ENCODE measurements at places on chromosomes 13 and 19.

GRCh38 chr13:82817133-82817532 is 1065.1 kb downstream of the SLITRK1 start:
- DNase-seq, result no peak

DNA sequence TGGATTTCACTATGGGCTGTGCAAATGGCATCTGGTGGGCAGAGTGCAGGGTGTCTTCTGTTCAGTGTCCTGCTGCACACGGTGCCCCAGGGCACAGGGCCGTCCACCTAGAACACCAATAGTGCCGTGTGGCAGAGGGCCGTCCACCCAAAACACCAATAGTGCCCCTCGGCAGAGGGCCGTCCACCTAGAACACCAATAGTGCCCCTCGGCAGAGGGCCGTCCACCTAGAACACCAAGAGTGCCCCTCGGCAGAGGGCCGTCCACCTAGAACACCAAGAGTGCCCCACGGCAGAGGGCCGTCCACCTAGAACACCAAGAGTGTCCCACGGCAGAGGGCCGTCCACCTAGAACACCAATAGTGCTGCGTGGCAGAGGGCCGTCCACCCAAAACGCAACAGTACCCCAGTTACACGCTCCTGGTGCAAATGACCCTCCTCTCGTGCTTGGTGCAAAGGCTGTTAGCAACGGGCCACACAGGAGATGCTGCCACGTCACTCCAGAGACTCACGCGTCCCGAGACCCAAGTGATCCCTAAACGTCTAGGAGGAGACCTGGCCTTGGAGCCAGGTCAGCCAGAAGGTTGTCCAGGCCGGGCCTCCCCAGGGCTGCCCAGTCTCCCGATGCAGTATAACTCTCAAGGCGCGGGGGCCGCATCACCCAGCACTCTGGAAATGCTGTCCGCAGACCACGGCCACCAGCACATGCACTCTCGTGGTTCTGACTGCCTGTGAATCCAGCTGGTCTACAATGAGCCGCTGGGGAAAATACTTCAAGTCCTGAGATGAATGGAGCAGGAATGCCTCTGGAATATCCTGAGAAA is 51.5 kb downstream of the RASA3 start:
- no peak for DNase-seq

- DNase-seq, result no peak
Measured at GRCh38 chr19:50795664-50796073, 5.5 kb downstream of the ACP4 start.

GRCh38 chr13:109389892-109390345 is 396.5 kb downstream of the IRS2 start:
- DNase-seq, result no peak

GRCh38 chr13:29679396-29680053 is 84.0 kb upstream of the SLC7A1 start:
- no peak for DNase-seq

DNA sequence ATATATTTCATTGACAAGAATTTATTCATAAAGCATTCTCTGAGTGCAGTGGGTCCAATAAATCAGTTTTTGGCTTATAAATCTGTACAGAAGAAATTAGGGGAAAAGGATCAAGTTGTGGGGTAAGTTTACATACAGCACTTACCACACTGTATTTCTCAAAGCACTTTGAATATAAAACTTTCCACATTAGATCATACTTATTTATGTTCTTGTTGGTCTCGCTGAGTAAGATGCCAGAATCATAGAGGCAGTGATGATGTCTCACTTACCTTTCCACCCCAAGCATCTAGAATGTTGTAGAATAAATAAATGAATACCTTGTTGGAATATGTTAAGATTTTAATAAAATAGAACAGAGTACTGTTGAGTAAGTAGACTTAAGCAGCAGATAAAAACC is 279.1 kb downstream of the PCDH20 start:
- DNase-seq, result no peak

GRCh38 chr19:281156-281853 is 9.9 kb downstream of the PLPP2 start:
- no peak for DNase-seq

- DNase-seq, result peak; percentile 83
Measured at GRCh38 chr19:8592231-8593009, 15.2 kb upstream of the MYO1F start.

DNA sequence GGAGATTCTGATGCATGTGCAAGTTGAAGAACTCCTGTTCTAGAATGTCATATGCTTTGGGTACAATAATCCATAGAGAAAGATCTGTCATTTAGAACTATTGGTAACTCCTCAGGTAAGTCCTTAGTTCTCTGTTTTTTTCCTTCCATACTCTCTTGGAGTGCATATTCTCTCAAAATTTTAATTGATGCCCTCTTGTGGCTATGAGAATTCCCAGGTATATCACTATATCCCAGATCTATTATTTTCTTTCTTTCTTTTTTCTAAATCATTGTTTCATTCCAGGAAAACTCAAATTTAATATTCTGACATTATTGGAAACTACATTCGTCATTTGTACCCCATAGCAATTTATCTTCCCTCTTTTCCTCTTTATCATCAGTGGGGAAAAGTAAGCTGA is 485.4 kb downstream of the KLF5 start:
- no peak for DNase-seq

DNA sequence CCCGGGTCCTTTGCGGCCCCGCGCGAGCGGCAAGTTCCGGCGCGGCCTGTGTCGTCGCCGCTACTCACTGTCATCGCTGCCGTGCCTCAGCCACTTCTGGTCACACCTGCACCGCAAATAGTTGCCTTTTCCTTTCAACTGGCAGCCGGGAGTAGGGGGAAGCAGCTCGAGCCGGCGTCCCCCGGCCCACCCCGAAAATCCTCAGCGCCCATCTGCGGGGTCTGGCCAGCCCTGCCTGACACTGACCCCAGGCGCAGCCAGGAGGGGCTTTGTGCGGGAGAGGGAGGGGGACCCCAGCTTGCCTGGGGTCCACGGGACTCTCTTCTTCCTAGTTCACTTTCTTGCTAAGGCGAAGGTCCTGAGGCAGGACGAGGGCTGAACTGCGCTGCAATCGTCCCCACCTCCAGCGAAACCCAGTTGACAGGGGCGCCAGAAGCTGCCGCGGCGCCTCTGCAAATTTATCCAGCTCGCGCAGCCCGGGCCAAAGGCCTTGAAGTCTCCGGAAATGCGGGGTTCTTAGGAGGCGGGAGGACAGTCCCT is 1.7 kb downstream of the PDX1 start:
- no peak for DNase-seq

DNA sequence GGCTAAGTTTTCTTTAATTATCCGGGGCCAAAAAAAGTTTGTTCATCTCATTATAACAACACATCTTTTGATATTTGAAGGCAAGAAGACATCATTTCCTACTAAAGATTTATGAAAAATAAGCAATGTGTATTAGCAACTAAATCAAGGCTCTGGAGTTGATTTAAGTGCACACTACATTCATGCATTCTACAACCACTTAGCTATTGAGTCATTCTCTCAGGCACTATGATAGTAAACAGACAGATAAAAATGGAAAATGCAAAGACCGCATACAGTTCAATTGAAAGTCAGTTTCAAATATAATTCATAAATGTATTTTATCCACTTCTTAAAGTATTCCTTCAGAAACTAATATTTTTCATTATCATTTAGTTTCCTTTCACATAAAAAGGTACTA is 1395.2 kb downstream of the PCDH9 start:
- no peak for DNase-seq

DNA sequence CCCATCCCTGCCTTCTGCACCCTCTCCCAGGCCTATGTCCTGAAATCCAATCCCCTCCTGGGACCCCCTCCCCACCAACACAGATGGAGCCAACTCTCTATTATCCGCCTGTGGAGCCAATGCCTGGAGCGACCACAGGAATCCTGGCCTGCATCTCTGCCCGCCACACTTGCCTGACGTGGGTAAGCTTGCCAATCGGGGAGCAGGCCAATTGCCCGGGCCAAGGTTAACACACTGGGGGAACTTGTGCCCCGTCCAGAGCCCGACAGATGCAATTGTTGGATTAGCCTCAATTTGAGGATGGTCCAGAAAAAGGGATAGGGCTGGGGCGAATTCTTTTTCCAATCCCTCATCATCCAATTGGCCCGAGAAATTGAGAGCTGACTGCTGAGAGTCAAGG is 5.9 kb downstream of the WIZ start:
- no peak for DNase-seq

DNA sequence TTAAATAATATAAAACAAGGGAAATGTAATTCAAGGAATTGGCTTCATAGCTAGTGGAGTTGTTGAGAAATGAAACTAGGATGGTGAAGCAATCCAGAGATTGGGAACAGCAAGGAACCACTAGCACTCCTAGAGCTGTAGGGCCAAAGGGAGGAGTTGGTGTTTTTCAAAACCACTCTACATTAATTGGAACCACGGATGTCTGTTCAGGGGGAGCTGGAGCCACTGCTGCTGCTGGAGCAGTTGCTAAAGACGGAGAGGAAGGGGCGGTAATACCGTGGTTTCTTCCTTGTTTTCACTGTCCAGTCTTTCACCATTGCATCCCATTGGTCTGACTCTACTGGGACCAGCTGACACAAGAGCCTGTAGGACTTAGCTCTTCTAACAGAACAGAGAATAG is 8.5 kb downstream of the DNAJC15 start:
- DNase-seq, result no peak

DNA sequence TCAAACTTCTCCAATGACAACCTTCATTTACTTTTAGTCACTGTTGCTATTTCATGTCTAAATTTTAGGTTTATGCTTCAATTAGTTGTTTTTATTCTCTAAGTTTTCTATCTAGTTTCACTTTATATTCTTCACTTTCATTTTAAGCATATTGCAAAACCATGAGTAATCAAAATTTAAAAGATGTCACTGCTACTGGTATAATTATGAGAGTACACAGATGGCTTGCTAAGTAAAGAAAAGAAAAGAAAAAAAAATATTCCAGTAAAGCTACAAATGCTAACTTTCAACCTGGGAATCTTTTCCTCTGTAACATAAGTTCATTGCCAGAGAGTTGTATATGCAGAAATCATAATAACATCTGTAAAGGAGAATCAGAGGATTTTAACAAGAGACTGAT is 1624.7 kb downstream of the PCDH9 start:
- no peak for DNase-seq

DNA sequence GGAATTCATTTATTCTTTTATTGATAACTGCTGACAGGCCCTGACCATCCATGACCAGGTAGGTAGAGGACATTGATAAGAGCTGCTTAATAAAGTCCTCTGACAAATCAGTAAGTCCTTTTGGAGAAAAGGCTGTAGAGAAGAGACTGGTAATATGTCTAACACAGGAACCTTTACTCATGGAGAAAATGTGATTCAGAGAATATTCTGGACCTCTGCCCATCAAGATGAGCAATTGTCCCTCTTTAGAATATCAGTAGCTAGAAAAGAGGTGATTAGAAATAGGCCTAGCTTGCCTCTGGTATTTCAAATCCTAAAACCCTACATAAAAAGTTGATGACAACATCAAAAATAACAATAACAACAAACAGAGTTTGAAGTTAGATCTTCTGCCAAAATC is 642.3 kb downstream of the TBC1D4 start:
- no peak for DNase-seq

DNA sequence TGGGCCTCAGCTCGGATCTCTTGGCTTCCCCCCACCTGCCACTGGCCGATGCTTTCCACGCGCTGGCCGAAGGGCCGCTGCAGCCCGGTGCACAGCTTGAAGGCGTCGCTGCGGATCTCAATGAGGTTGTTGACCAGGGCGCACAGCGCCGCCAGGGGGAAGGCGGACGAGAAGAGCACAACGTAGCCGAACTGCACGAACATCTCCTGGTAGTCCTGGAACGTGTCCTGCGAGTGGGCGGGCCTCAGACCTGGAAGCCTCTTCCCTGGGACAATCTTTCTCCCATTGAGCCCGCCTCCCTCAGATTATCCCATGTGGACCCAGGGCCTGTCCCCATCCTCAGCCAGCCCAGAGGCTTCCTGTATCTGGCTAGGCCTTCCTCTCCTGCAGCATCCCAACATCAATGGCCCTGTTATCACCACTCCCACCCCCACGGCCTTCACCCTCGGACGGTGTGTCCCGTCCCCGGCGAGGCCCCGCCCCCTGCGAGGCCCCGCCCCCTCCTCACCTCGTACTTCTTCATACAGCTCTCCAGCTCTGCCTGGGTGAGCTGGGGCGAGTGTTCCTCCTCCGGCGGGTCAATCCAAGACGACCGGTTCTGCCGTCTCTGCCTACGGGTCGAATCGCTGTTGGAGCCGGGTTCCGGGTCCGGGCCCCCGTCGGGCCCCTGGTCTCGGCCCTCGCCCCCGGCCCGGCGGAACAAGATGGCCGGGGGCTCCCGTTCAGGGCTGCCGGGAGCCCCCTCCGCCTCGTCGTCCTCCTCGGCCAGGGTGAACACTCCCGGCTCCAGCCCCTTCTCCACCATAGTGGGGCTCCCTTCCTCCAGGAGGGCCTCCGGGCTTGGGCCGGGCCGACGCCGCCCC is 6.8 kb downstream of the ANO8 start:
- peak; percentile 71 for DNase-seq

- DNase-seq, result no peak
Measured at GRCh38 chr13:28495538-28496187, 735 bp upstream of the FLT1 start.

DNA sequence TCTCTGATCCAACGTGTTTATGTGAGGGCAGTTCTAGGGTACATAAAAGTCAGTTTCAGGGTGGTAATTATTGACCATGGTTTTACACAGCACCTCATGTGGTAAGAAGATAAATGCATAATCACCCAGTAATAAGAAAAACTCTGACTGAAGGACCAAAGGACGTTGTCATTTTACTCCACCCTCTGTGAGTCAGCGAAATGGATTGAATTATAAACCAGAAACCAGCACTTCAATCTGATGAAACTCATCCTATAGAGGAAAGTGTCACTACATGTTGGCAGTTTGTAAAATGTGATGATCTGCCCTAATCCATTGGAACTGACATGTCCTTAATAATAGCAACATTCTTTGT is 406.8 kb downstream of the KLF5 start:
- DNase-seq, result no peak

GRCh38 chr13:59346999-59347723 is 816.6 kb downstream of the DIAPH3 start:
- DNase-seq, result no peak

GRCh38 chr19:39139305-39139874 is 13.8 kb downstream of the PAK4 start:
- no peak for DNase-seq

DNA sequence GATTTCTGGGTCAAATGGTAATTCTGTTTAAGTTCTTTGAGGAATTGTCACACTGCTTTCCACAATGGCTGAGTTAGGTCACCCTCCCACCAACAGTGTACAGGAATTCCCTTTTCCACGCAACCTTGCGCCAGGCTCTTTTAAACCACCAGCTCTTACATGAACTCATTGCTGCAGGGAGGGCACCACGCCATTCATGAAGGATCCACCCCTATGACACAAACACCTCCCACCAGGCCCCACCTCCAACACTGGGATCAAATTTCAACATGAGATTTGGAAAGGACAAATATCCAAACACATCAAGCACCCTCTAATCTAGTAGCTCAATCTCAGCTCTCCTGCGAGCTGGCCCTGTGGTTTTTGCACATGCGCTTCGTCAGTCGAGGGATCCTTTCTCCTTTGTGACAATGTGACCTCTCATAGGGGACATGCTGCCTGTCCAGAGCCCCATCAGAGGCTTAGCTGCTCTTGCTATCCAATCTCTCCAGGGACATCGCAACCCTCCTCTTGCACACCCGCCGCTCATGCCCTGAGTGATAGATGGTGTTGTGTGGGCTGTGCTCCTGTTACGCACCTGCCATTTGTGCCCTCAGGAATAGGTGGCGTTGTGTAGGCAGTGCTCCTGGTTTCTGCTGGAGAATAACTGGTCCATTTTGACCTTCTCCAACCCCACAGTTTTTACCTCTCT is 328.0 kb downstream of the UQCRFS1 start:
- DNase-seq, result no peak

GRCh38 chr19:3508771-3509535 is 2.8 kb downstream of the FZR1 start:
- no peak for DNase-seq

All from activated naive CD4-positive, alpha-beta T cell treated with anti-CD3 and anti-CD28 coated beads, Interleukin-2, amount 10 ng/mL, durations not matched to agents 7 days and 5 days (primary cell).